Activated CD4-positive, alpha-beta memory T cell treated with anti-CD3 and anti-CD28 coated beads for 36 hours (primary cell): ENCODE measurements at places on chromosomes 1 and 21. TPM values are rescaled to one million over a fixed set of nuclear protein-coding genes. Genes with fewer than 3 reads are reported as not detected.

- no peaks in the 10 kb centered on the region for H3K4me1 ChIP-seq
- DNase-seq = no peak
- H3K27me3 ChIP-seq = peaks cover 10% of the 10 kb centered on the region
- H3K36me3 ChIP-seq = no peaks in the 10 kb centered on the region
- no peak overlapping the region for H3K4me3 ChIP-seq
These were observed 383.8 kb downstream of the LMO4 start for GRCh38 chr1:87712261-87713010.

GRCh38 chr21:10425856-10426255 lies 95.5 kb upstream of the TPTE start:
- DNase-seq = no peak
- no peak overlapping the region for H3K4me3 ChIP-seq
- H3K4me1 ChIP-seq = no peaks in the 10 kb centered on the region
- no peak overlapping the region for H3K27ac ChIP-seq

- no peak for DNase-seq
- no peak overlapping the region for H3K27ac ChIP-seq
- no peak overlapping the region for H3K4me3 ChIP-seq
These were observed 16.7 kb downstream of the MEAF6 start for GRCh38 chr1:37497832-37498231.

GRCh38 chr1:5856246-5856815 lies 135.9 kb downstream of the NPHP4 start:
- H3K36me3 ChIP-seq = no peaks in the 10 kb centered on the region
- no peaks in the 10 kb centered on the region for H3K27me3 ChIP-seq
- no peak overlapping the region for H3K27ac ChIP-seq

The ERICH3 gene
- total RNA-seq = not detected

DNA sequence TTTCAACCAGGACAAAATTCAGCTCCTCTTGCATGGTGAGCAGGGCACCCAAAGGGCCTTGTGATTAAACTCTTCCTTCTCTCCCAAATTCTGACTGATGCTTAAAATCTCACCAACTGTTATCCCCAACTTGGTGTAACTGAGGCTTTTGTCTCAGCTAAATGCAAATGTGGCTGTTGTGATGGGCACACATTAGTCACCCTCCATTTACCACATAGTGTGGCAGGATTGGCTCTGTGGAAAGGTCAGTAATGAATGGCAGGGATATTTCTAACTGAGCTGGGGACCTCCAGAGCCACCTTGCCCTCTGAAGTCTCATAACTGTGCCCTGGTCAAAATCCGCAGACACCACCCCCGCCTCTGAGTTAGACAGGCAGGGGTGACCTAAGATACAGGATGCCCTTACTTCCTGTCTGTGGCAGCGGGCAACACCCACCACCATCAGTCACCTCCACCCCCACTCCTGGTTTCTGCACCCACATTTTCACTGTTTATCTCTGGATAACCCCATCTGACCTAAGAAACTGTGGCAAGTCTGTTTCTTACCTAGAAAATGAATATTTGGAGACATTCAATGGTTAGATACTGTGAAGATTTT lies 25.4 kb upstream of the RGS16 start:
- peak overlapping the region; percentile 50 for H3K27ac ChIP-seq
- peak; percentile 87 for DNase-seq
- H3K4me1 ChIP-seq = peaks cover 64% of the 10 kb centered on the region
- H3K36me3 ChIP-seq = no peaks in the 10 kb centered on the region
- no peak overlapping the region for H3K4me3 ChIP-seq

The TRIM58 gene
- total RNA-seq = not detected

DNA sequence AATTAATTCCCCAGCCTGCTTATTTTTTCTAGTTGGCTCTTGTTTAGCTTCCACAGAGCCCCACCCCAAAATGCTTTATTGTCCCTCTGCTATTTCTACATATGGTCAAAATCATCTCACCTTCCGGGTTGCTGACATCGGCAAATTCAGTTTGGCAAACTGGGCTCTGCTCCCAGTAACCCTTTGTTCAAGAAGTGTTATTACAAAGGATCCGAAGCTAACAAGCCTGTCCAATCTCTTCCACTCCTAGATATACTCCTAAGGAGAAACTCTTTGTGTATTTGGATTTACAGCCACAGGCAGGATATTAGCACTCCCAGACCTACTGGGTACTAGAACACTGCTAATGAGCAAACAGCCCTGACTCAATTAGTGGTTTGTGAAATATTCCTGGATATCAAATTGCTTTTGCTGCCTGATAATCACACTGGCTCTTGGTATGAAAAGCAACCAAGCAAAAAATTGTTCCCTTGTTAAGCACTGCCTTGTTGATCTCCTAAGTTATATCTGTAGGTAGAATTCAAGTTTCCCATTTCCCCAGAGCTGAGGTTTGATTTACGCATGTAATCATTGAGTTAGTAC lies 4.0 kb downstream of the JUN start:
- H3K36me3 ChIP-seq = peaks cover 9% of the 10 kb centered on the region
- H3K27ac ChIP-seq = no peak overlapping the region
- H3K27me3 ChIP-seq = peaks cover 3% of the 10 kb centered on the region
- H3K4me1 ChIP-seq = peaks cover 18% of the 10 kb centered on the region
- DNase-seq = no peak

The KRTAP7-1 gene
- not detected for total RNA-seq

GRCh38 chr1:32180186-32181060 lies 948 bp downstream of the TXLNA start:
- H3K27me3 ChIP-seq = no peaks in the 10 kb centered on the region
- H3K36me3 ChIP-seq = peaks cover 45% of the 10 kb centered on the region
- H3K4me3 ChIP-seq = peak overlapping the region; percentile 91
- H3K4me1 ChIP-seq = peaks cover 43% of the 10 kb centered on the region
- DNase-seq = peak; percentile 56

- H3K27ac ChIP-seq = no peak overlapping the region
- H3K4me3 ChIP-seq = no peak overlapping the region
- no peak for DNase-seq
- H3K27me3 ChIP-seq = peaks cover 4% of the 10 kb centered on the region
- no peaks in the 10 kb centered on the region for H3K4me1 ChIP-seq
These were observed 134.6 kb downstream of the BRINP2 start for GRCh38 chr1:177305040-177306018.

GRCh38 chr1:235595079-235595478 lies 54.5 kb downstream of the GNG4 start:
- no peak overlapping the region for H3K27ac ChIP-seq
- H3K4me3 ChIP-seq = no peak overlapping the region
- H3K4me1 ChIP-seq = peaks cover 9% of the 10 kb centered on the region
- no peak for DNase-seq

DNA sequence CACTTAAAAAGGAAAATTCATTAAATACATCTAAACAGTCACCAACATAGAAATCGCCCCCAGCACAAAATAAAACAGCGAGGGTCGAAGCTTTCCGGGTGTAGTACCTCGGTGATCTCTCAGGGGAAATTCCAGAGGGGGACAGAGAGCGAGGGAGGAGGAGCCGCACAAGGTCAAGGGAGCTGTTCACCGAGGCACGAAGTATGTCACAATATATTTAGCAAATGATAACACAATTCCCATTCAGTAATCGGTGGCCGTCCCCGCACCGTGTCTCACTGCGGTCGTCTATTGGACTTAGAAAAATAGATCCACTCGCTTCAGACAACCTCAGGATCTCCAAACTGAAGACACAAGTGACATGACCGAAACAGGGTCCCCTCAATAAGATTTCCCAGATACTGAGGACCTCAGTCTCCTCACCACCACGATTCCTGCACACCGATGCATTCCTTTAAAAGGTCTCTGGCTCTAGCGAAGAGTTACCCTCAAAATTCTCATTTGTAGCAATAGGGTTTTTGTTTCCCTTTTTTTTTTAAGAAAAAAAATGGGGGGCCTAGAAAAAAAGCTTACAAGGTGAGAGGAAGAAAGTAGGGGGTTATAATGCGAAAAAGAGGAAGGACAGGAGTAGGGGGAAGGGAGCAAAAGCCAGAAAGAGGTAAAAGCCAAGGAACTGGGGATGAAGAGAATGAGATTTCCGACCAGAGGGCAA lies 1.1 kb downstream of the LPGAT1 start:
- H3K4me3 ChIP-seq = peak overlapping the region; percentile 86
- no peaks in the 10 kb centered on the region for H3K27me3 ChIP-seq
- H3K36me3 ChIP-seq = peaks cover 2% of the 10 kb centered on the region

DNA sequence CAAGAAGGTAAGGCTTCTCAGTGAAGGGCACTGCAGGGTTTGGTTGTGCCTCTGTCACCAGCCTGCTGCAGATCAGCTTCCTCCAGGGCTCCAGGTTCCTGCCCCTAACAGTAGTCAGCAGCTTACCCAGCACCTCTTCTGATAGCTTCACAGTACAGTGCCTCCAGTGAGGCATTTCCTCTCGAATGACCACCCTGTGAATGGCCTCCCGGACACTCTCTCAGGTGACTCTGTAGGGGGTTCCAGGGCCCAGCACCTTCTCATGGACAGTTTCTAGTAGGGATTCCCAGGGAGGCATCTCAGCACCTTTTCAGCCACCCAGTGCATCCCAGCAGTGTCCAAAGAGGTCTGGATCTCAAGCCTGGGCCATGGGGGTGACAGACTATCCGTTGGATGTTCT lies 28.4 kb downstream of the USP48 start:
- no peak overlapping the region for H3K4me3 ChIP-seq
- H3K4me1 ChIP-seq = peaks cover 8% of the 10 kb centered on the region
- no peak overlapping the region for H3K27ac ChIP-seq
- no peak for DNase-seq
- peaks cover 35% of the 10 kb centered on the region for H3K36me3 ChIP-seq

- H3K4me1 ChIP-seq = peaks cover 59% of the 10 kb centered on the region
- H3K27ac ChIP-seq = peak within 1 kb of the TSS; percentile 57
- H3K4me3 ChIP-seq = peak within 1 kb of the TSS; percentile 61
- no peaks in the 10 kb centered on the region for H3K36me3 ChIP-seq
- H3K27me3 ChIP-seq = peaks cover 6% of the 10 kb centered on the region
These were observed at the start of gene IL10 for GRCh38 chr1:206772243-206772937. Gene IL10, minus strand, starts transcription at chr1:206772494. Its CDS starts 59 bp downstream, at chr1:206772435.

DNA sequence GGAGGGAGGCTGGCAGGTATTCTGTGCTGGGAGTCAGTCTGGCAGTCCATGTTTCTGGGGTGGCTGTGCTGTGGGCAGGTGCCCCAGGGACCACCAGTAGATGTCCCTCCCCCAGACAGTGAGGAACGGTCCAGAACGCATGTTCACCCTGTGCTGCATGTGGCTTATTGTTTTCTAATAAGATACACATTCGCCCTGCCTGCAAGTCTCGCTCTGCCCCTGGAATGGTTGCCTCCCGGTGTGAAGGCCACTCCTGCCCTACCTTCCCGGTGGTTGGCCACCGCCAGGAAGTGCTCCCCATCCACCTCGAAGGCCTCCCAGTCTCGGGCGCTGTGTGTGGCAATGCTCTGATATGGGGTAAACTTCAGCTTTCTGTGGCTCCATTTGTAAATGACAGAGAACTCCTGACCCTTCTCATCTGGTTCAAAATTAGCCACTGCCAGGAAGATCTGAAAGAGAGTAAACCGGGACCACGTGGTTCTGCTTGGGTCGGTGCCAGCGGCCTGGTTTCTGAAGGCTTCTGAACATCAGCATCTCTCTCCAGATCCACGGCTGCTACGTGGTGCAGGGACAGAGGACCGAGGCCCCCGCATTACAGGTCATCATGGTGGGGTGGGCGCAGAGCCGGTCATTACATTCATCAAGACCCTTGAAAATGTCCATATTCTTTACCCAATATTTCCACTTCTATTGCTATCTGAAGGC lies 14.5 kb downstream of the KRTAP10-1 start:
- no peaks in the 10 kb centered on the region for H3K36me3 ChIP-seq
- H3K27me3 ChIP-seq = no peaks in the 10 kb centered on the region
- no peaks in the 10 kb centered on the region for H3K4me1 ChIP-seq
- DNase-seq = peak; percentile 2
- no peak overlapping the region for H3K27ac ChIP-seq
